ENCODE measurements at places on chromosomes 1 and 21.

DNA sequence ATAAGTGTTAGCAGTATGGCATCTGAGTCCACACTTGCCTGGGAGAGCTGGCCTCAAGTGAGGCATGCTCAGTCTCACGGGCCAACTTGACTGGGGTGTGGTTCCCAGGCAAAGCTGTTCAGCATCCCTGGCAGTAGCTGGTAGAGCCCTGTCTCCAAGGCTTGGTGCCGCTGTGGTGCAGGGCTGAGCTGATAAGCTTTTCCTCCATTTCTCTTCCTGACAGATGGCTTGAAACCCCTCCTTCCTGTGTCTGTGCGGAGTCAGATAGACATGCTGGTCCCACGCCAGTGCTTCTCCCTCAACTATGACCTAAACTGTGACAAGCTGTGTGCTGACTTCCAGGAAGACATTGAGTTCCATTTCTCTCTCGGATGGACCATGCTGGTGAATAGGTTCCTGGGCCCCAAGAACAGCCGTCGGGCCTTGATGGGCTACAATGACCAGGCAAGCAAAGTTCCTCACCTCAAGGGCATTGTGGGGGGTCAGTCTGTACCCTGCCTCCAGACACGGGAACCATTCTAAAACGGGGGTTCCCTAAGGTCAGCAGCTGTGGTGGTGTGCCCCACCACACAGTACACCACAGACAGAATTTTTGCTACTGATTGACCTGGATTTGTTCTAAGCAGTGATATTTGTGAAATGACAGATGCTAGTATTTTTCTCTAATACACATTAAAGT, 13.7 kb upstream of the MIIP start:
- DNase-seq, result no peak

- DNase-seq, result no peak
Observed at GRCh38 chr1:165254376-165254775, 102.1 kb downstream of the LMX1A start.

GRCh38 chr1:17369466-17369865, 2.5 kb upstream of the PADI6 start:
- no peak for DNase-seq

- peak; percentile 38 for DNase-seq
Observed at GRCh38 chr1:19113697-19114092, 96.4 kb downstream of the UBR4 start.

GRCh38 chr1:41241749-41242341, at the start of gene SCMH1:
SCMH1 (minus strand) TSS chr1:41242306; CDS start chr1:41186133, 56,173 bp downstream.
- peak; percentile 81 for DNase-seq

DNA sequence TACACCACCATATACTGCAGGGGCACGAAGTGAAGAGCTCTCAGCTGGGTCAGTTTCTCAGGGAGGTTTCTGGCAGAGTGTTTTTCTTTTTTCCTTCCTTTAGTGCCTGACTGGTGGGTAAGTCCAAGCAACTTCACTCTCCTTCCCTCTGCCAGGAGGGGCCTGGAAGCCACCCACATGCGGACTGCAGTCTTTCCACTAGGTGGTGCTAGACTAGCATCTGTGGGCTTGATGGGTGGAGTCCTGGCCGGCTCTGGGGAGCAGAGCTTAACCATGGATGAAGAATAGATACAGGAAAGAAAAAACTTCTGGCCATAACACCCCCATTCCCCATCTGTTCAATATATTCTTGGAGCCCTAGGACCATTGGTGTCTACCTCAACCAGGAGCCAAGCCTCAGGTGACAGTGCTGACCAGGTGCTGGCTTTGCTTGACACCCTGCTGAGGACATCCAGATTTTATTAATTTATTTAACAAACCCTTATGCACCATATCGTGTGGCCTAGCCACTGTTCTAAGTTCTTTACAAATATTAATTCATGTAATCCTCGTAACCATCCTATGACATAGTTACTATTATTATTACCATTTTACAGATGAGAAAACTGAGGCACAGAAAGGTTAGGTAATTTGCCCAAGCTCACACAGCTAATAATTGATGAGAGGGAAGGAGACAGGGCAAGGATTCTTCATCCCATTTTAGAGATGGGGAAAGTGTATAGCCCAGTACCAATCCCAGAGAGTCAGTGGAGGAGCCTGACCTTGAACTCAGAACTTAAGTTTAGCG, 126.7 kb upstream of the CSF3R start:
- DNase-seq, result peak; percentile 35

DNA sequence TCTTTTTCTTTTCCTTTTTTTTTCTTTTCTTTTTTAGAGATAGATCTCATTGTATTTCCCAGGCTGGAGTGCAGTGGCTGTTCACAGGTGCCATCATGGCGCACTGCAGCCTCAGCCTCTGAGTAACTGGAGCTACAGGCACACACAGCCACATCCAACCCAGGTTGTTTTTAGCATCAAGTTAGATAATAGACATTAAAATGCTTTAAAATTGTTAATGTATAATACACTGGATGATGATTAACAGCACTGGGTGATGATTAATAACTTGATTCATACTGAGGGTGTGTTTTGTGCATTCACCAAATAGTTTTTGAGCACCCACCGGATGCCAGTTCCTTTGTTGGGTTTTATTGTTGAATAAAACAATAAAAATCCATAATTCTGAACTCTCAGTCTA, 75.2 kb downstream of the BEND5 start:
- no peak for DNase-seq

DNA sequence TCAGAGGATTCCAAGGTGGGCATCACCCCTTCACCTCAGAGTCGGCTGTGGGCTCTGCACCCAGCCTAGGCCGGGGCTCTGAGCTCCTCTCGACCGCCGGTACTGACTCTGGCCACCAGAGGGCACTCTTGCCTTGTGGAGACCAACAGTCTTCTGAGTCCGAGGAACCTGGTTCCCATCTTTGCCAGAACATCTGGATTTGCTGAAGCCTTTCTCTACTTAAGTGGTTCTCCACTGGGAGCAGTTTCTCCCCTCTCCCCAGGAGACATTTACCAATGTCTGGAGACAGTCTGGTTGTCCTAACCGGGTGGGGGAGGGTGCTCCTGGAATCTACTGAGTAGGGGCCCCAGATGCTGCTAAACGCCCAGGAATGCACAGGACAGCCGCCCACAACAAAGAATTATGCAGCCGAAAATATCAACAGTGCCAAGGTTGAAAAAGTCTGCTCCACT, 9.4 kb downstream of the ETV3L start:
- DNase-seq, result peak; percentile 96

GRCh38 chr1:209383907-209384709, 199.4 kb upstream of the CAMK1G start:
- no peak for DNase-seq

GRCh38 chr21:16642353-16642752, 870.5 kb upstream of the CXADR start:
- DNase-seq, result peak; percentile 79

DNA sequence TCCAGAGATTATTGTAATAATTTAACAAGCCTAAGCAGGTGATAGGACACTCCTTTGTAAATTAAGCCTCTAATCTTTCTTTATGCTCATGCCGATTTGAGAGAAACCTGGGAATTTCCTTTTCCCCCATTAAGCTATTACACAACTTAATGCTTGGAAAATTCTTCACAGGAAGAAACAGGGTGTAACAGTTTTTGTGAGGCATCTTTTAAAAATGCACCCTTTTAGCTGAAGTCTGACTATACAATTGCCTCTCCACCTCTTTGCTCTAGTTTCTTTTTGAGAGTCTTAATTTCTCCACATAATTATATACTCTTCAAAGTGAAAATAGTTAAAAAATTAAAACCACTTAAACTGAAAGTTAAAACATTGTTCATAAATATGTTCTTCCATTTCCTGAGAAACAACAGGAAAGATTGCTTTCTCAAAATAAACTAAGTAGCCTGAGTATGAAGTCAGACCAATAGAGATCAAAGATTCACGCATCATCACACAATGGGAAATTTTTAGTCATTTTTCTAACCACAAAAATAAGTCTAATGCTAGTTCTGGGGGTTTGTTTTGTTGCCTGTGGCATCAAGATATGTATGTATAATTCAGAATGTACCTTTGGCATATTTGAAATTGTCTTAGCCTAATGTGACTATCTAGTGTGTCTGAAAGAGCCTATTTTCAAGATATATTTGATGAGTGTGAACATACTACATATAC, 34.7 kb downstream of the LRRC8D start:
- no peak for DNase-seq

DNA sequence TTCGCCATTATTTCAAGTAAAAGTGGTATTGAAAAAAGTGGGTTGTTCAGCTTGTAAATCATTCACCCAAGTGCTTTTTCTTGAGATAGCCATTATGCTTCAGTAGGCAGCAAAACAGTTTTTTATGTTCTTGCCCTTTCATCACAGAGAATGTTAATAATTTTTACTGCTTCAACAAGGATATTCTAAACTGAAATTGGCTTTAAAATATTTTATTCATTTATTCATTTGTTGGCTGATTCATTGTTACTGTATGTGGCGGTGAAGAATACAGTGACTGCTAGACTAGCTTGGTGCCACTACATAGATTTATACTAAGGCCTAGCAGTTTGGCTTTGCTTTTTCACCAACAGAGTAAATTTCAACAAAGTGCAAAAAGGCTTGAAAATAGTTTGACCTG, 121.5 kb downstream of the OLFML2B start:
- no peak for DNase-seq

DNA sequence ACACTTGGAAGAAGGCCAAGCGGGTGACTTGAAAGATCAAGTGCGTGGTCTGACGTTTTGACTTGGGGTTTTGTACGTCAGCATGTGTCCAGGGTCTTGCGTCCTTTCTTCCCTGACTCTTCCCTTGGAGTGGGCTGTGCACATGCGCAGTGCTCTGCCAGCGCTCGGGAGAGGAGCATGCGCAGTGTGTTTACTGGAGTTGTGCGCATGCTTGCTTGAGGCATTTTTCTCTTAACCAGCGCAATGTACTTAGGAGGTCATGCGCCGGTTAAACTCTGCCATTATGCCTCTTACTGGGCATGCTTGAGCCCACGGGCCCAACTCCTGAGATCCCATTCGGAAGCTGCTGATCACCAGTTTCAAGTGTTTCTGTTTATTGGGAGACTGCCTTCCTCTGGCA, 242.5 kb upstream of the AJAP1 start:
- DNase-seq, result no peak

DNA sequence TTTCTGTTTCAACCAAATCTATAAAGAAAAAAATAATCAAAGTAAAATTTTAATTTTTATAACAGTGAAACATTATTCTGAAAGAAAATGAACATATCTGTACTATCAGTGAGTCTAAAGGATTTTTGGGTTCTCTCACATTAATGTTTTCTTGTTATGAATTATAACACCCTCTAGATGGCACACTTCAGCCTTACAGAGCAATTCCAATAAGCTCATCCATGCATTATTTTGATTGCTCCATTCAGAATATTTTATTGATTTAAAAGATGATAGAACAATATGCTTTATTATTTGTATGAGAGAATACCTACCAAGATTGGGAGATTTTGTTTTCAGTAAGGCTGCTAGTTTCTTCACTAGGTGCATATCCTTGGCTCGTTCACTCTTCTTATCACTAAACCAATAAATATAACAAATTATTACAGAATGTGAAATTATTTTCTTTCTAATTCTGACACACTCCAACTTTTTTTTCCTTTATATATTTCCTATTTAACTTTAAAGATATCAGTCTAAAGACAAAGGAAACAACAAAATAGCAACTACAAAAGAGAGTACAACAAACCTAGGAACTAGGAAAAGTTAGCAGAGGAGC, 82.4 kb downstream of the RAB3GAP2 start:
- peak; percentile 41 for DNase-seq

GRCh38 chr1:107359472-107360241, 218.8 kb downstream of the NTNG1 start:
- no peak for DNase-seq

DNA sequence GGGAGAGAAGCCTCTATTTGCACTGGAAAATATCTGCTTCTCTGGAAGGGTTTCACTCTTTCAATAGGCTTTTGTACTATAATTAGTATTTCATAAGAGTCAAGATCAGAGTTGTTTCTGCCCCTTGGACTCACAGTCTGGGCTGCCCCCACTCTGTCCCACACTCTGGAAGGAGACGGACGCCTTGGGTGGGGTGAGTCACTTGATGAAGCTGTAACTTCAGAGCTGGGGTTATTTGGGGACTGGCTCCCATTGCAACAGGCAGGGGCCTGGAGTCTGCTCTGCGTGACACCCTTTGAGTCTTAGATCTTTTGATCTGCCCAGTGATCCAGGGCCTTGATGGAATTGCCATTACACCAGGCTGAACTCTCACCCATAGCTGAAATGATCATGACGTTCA, 4.0 kb upstream of the KCNA10 start:
- DNase-seq, result no peak

DNA sequence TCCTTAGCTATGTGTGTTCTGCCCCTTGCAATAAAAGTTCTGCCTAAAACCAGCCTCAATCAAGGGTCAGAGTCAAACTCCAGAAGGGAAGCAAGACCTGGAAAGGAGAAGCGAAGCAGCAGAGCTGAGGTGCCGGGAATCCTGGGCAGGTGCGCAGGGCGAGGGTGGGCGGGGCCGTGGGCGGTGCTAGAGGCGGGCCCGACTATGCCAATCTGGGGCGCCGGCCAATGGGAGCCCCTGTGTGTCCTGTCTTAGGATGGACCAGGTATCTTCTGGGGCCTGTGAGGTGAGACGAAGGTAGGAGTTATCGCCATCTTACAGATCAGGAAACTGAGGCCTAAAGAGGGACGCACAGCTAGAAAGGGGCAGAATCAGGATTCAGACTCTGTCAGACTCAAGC, 120.3 kb downstream of the PTPRU start:
- no peak for DNase-seq

All from muscle of leg (tissue), 16 donors.